Tibial nerve (tissue), 4 donors: ENCODE measurements at places on chromosomes 6 and 20. TPM values are rescaled to one million over a fixed set of nuclear protein-coding genes. Genes with fewer than 3 reads are reported as not detected.

The SMLR1 gene
- total RNA-seq, result not detected

The FBXL4 gene
- 23.9 TPM for total RNA-seq

The KLHDC3 gene
- 74.1 TPM for total RNA-seq

The TBX18 gene
- total RNA-seq, result 63.7 TPM

The CAGE1 gene
- not detected for total RNA-seq

The GABRR1 gene
- not detected for total RNA-seq

The UFL1 gene
- total RNA-seq, result 22.0 TPM

The RBPJL gene
- 0.44 TPM for total RNA-seq

The SLC17A3 gene
- total RNA-seq, result not detected

The COL9A1 gene
- total RNA-seq, result not detected

The DOK5 gene
- total RNA-seq, result 5.4 TPM

- peak; percentile 88 for DNase-seq
Observed at GRCh38 chr6:93419304-93420162, at the start of gene EPHA7. Gene EPHA7 (minus strand): TSS chr6:93419559. CDS start chr6:93419341, 218 bp downstream.

DNA sequence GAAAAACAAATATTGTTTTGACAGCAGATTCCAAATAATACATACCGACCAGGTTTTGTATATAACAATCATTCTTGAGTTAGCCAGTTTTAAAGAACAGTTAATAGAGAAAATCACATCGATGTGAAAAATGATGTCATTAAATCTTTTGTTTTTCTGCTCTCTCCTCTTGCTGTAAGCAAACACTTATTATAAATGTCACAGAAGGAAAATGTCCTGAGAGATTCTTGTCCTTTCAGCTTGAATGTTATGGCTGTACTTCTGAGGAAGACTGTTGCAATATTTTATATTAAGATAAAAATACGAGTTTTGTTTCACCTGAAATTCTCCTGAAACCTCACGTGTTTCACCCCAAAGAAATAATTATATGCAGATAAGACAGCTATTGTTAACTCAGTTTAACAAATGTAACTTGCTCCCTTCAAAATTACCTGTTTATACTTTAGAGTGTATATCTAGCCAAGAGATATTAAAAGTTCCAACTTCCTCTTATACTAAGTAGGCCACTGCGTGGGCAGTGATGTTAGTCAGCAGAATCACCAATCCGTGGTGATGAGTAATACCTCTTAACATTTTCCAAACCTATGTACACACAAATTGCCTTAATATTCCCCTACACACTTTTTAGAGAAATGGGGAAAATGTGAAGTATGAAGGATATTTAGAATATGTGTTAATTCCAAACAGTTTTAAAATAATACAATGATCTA, 1111.4 kb upstream of the CITED2 start:
- no peak for DNase-seq

GRCh38 chr6:116451916-116452315, 9.3 kb upstream of the CALHM6 start:
- no peak for DNase-seq

GRCh38 chr6:127397729-127398630, 54.6 kb upstream of the ECHDC1 start:
- DNase-seq, result no peak

DNA sequence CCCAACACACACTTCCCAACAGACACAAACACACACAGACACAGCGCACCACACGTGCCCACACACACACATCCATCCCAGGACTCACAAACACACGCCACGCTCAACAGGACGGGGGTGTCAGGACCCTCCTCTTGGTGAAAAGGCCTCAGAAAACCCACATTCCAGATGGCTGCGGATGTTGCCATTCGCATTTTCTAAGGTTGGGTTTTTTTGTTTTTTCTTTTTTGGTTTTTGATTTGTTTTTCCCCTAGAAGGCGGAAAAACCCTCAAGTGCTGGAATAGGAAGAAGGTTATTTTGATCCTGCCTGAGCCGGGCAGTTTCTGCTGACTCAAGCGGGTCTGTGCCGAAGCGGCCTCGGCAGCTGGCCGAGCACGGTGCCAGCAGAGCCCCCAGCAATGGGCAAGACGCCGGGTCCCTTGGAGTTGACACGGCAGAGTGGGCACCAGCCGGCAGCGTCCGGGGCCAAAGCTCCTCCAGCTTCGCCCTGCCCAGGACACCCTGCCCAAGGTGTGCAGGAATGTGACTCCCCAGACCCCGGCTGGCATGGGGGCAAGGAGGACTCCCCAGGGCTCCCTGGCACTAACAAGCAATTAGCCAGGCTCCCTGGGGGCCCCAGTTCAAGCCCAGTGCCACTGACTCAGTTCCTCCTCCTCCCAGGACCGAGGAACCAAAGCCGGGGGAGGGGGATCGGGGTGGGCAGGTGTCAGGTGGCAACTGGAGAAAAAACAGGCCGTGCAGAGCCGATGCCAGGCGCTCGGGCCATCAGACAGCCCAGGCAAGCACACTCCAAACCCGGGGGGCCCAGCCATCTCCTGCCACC, 40.9 kb upstream of the ZBP1 start:
- DNase-seq, result peak; percentile 9

GRCh38 chr6:39247667-39248194, 18.5 kb upstream of the KCNK5 start:
- DNase-seq, result no peak

DNA sequence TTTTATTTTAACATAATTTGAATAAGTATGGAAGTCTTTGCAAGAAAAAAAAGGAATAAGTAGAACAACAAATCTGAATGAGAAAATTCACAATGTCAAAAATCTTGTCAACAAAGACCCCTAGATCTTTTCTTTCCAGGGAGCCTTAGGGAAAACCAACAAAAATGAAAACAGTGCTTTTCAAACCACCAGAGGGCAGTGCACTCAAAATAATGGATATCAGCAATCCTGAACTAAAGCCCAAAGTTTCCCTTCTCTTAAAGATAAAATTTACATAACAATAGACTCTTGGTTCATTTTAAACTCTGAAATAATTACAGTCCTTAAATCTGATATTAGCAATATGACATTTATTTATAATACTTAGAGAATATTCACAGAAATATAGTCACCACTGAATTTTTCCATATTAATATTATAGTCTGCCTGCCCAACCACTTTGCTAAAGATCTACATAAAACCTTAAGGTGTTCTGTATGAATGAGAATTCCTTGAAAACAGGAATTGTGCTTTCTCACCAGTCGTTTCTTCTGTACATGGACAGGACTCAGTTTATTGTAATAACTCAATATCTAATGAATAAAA, 105.3 kb upstream of the BMP5 start:
- no peak for DNase-seq

GRCh38 chr20:10330071-10330470, 104.0 kb downstream of the MKKS start:
- DNase-seq, result no peak

DNA sequence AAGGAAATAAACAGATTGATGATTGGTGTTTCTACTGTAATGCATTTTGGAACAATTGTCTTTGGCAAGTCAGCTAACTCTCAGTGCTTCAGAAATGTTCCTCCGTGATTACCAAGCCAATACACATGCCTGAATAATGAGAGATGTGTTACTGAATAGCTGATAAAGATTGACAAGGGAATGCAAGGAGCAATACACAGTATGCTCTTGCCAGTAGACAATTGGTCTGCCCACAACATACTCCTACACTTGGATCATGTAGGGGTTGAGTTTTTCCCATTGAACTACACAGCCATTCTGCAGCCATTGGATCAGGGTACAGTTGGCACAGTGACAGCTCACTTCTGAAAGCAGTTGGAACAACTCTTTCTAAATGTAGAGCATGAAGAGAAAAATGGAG, 5.6 kb upstream of the GJB7 start:
- DNase-seq, result no peak

- no peak for DNase-seq
Observed at GRCh38 chr6:82461536-82461935, 97.9 kb downstream of the TPBG start.

- no peak for DNase-seq
Observed at GRCh38 chr20:37737826-37738420, 44.1 kb downstream of the CTNNBL1 start.

DNA sequence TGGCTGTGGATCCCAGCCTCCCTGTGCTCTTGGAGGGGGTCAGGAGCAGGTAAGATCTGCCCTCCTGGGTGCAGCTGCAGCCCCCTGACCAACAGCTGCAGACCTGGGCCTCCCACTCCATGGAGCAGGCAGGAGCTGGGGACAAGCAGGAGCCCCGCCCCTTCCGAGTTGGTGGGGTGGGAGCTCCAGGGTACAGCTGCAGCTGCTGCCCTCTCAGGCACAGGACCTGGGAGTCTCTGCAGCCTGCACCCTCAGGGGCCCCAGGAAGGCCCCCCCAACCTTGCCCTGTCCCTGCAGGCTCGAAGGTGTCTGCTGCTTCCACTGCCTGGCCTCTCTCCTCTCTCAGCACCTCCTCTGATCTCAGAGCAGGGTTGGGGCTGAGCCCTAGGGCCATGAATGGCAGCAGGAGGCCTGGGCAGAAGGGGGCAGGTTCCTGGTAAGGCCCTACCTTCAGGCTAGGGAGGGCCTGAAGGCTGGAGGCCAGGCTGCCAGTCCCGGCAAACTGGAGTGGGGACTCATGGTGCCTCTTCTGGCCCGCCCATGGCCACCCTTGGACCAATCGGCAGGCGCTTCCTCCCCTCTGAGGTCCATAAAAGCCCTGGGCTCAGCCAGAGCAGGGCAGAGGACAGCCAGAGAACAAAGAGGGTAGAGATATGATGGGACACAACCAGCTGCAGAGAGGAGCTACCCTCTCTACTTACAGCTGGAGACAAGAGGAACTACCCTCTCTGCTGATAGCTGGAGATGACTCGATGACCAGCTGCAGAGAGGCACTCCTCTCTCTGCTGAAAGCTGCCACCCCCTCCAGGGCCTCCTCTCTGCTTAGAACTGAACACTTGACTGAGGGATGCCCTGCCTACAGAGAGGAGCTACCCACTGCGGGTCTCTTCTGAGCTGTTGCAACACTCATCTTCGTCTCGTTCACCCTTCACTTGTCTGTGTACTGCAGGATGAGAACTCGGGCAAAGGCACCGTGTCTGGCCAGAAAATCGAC, 7.8 kb upstream of the PACSIN1 start:
- DNase-seq, result no peak

DNA sequence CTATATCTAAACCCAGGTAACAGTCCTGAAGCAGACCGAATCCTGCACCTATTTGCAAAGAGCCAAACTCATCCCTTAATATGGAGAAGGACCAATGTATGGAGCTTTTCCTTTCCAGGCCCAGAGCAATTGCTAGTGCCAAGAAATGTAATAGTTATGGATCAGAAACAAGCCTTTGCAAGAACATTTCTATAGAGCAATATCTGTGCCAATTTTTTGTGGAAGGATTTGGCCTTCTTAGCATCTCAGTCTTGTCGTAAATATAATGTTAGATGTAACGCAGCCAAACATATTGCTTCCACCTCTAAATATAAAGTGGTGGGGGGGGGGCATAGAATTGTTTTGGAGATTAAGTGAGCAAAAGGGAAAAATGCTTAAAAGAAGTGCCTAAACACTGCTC, 2.7 kb downstream of the KIAA0408 start:
- DNase-seq, result no peak

GRCh38 chr20:46789339-46790028, 80.0 kb downstream of the SLC2A10 start:
- DNase-seq, result no peak

DNA sequence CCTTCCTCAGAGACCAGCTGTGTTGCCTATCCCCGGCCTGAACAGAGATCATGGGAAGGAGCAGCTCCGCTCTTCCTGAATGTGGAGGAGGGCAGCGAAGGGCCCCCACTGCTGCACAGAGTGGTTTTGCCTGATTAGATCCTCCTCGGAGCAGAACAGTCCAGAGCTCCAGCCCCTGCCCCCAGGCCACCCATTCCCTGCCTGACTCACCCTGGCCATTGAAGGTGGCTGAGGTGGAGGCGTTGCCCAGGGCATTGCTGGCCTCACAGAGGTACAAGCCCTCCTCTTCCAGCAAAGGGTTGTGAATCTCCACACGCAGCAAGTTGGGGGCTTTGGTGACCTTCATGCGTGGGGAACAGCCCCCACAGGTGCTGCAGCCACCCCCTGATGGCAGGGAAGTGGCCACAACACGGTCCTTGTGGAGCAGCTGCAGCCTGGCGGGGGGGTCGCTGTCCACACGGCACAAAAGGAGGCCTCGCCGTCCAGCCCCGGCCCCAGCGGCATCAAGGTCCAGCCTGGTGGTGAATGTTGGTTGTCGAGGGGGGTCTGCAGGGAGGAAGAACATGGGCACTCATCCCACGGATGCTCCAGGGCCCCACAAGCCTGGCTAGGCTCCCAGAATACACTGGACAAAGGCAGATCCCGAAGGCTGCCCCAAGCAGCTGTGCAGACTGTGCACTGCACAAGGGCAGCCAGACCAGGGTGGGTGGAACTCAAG, 14.7 kb downstream of the SIGLEC1 start:
- DNase-seq, result no peak

DNA sequence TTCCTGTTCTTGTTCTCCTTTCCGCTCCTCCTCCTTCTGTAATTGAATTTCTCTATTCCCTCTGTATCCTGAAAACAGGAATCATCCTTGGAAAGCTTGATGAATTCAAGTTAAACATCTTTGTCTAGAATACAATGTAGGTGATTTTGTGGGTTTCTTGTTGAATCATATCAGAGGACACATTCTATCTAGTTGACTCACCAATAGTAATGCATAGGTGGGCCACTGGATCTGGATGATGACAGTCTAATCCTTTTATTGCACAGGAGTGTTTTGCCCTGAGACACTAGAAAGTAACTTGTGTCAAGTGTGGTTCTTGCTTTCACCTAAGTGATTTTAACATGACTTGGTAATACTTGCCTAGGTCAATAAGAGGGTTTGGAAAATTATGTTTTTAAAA, 164.3 kb downstream of the RFPL4B start:
- DNase-seq, result no peak

DNA sequence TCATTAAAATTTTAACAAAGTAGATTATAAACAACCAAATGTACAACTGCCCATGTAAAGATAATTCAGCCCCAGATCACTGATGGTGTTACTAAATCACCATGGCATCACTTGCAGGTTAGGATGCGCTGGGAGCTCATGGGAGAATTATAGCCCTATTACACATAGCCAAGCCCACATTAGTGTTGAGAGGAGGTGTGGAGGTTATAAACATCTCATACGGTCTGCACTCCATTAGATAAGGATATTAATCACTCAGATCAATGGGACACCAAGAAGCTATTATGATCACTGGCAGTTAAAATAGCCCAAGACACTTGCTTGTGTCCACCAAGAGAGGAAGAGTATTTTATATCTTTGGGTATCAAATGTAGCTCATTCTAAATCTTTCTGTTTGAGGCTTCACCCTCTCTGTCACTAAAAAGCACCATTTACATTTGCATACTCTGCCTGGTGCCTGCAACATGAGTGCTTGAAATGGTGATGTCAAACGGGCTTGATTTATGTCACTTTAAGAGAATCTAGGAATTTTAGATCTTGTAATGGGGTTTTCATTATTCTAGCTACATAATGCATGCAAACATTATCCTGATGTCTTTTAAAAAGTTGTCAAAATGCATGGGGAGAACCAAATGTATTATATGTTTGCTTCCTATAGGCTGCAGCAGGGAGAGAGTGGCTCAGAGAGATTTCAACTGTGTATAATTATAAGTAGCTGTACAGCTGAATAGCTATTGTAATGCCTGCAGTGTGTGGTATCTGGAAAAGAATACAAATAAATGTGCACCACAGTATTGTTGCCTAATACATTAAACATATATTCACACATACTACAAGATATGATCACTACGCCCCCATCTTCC, 654.1 kb upstream of the MARCKS start:
- no peak for DNase-seq
